ENCODE measurements at places on chromosomes 5 and 9.

- no peak for DNase-seq
Observed at GRCh38 chr5:71829206-71829605, 110.1 kb downstream of the CARTPT start.

DNA sequence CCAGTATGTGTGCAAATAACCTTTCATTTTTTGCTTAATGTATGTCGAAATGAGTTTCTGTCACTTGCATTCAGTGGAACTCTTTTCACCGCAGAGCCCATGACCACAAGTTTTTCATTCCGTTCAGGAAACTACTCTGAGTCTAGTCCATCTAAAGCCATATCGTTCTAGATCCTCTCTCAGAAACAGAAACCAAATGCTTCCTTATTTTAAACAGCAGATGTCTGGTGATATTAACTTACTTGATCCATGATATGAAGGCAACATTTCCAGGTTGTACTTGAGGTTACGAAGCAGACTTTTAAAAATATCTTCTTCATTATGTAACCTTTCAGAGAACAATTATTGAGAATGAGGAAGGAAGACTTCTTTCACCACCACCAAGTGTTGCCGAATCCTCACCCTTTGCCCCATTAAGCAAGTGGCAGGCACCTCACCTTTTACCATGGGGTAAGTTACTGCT is 72.4 kb upstream of the GNAQ start:
- no peak for DNase-seq

GRCh38 chr5:140358738-140359310 is 1.2 kb upstream of the SLC4A9 start:
- no peak for DNase-seq

GRCh38 chr5:156920861-156921431 is 42.1 kb downstream of the TIMD4 start:
- no peak for DNase-seq

DNA sequence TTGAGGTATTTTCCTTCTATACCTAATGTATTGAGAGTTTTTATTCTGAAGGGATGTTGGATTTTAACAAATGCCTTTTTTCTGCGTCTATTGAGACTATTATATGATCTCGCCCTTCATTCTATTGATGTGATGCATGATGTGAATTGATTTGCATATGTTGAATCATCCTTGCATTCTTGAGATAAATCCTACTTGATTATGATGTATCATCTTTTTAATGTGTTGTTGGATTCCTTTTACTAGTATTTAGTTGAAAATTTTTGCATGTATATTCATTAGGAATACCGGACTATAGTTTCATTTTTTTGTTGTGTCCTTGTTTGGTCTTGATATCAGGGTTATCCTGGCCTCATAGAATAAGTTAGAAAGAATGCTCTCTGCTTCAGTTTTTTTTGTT is 169.7 kb downstream of the NPR3 start:
- no peak for DNase-seq

DNA sequence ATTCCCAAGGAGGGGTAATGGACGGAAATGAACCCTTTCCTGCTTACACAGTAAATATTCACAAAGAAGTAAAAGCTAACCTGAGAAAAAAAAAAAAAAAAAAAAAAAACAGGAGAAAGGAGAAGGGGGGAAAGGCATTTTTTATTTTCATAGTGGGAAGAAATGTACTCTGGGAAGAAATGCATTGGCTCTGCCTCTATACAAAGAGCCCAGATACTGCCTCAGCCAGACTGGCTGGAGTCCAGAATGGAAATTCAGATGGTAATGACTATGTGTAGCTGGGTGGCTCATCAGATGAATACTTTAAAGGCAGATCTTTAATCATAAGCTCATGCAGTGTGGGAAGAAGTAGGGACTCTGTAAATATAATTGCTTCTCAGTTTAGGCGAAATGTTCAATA is 124.9 kb upstream of the ZNF608 start:
- no peak for DNase-seq

DNA sequence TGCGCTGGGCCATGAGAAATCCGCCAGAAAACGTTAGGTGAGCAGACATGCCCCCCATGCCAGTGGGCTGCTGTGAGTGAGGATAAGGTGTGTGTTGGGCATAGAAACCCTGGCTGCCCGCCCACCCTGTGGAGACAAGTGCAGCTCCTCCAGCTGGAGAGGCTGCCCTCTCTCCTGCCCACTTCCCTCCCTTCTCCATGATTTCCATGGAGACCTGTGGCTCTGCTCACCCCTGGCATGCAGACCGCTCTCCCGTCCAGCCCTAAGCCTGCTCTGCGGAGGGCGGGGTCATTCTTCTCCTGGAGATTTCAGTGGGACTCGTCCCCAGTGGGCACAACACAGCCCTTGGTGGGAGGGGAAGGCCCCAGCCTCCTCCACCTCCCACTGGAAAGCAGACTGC is 133.0 kb upstream of the FAM120A start:
- no peak for DNase-seq

- DNase-seq, result no peak
Observed at GRCh38 chr5:152400846-152401245, 4.2 kb downstream of the NMUR2 start.

GRCh38 chr9:38018958-38019602 is 49.9 kb downstream of the SHB start:
- DNase-seq, result peak; percentile 22

- no peak for DNase-seq
Observed at GRCh38 chr5:6715758-6716628, 2.8 kb downstream of the TENT4A start.

DNA sequence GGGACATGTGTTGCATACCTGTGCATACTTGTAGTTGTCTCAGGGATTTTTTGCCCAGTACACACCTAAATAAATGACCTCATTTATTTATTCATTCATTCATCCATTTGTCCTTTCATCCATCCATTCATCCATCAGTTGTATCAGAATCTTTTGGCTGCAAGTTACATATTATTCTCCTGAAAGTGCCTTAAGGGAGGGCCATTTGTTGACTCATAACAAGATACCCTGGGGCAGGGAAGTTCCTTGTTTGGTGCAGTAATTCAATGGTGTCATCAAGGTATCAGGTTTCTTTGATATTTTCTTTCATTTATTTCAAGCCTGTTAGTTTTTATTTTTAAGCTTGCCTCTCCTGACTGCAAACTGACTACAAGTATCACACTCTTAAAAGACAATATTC is 597.9 kb upstream of the TLE4 start:
- no peak for DNase-seq

DNA sequence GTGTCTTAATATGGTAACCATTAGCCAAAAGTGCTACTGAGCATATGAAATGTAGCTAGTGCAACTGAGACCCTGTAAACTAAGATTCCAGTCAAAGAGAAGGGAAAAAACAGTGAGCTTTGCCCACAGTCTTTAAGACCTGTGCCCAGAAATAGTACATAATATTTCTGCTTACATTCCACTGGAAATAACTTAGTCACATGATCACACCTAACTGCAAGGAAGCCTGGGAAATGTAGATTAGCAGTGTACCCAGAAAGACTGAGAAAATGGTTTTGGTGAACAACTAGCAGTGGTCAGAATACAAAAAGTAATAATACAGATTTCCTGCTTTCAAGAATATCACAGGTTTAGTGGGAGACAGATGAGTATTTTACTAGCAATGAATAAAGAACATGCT is 2.5 kb upstream of the CPLANE1 start:
- no peak for DNase-seq

DNA sequence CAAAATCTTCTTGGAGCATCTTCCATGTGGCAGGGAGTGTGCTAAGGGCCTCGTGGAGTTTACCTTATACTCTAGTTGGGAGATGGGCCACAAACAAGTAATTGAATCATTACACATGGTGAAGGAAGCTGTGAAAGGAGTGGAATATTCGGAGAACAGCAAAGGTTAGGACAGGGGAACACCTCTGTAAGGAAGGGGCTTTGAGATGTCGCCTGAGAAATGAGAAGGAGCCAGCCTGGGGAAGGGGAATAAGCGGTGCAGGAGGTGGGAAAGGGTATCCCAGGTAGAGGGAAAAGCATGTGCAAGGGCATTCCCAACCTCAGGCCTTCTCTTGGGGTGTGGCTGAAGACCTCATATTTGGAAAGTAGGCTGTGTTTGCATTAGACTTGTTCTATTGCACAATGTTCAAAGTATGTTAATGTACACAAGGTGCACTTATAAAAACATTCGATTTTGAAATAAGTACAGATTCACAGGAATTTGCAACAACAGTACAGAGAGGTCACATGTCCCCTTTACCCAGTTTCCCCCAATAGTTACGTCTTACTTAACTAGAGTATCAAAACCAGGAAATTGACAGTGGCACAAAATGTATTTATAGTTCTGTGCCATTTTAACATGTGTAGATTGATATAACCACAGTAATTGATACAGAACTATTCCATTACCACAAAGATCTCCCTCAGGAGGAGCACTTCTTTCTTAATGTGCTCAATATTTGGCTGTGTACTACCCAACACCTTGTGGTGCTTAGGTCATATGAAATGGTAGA is 2.4 kb upstream of the STOM start:
- DNase-seq, result no peak

Measured in NCI-H2107 (cell line).